ENCODE measurements at places on chromosomes 4 and X.
A peak's percentile ranks its signal among the peaks of the same experiment; 100 is the strongest.

DNA sequence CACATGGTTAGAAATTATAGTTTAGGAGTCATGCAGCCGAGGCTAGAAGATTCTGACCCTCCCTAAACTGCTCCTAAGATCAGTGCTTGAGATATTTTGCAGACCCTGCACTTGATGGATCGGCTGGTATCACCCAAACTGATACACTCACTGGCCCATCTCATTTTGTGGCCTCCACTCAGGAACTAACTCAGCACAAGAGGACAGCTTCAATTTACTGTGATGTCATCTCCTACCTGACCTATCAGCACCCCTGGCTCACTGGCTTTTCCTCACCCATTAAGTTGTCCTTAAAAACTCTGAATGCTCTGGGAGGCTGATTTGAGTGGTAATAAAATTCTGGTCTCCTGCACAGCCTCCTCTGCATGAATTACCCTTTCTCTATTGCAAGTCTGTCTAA, 450.9 kb downstream of the PCDH10 start:
- DNase-seq: no peak

GRCh38 chr4:8853249-8853648, 18.4 kb downstream of the HMX1 start:
- DNase-seq: no peak

DNA sequence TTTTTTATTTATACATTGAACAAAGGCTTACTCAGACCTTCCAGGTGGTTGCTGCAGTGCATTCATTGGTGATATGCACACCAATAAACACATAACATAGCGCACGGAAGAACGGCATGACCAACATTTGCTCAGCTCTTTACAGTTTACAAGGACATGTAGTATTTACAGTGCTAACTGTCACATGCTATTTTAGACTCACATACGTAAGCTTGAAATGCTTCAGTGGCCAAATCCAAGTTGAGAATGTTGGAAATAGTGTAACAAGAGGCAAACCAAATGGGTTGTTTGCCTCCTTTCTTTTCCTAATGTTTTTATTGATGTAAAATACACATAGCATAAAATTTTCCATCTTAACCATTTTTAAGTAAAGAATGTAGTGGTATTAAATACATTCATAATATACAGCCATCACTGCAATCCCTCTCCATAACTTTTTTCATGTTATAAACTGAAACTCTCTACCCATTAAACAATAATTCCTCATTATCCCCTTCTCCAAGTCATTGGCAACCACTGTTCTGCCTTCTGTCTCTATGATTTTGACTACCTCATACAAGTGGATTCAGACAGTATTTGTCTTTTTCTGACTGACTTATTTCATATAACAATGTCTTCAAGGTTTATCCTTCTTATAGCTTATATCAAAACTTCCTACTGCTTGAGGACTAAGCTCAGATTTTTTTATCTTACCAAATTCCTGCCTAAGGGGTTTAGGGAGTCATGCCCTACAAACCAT, 1722.9 kb upstream of the AGA start:
- DNase-seq: no peak

DNA sequence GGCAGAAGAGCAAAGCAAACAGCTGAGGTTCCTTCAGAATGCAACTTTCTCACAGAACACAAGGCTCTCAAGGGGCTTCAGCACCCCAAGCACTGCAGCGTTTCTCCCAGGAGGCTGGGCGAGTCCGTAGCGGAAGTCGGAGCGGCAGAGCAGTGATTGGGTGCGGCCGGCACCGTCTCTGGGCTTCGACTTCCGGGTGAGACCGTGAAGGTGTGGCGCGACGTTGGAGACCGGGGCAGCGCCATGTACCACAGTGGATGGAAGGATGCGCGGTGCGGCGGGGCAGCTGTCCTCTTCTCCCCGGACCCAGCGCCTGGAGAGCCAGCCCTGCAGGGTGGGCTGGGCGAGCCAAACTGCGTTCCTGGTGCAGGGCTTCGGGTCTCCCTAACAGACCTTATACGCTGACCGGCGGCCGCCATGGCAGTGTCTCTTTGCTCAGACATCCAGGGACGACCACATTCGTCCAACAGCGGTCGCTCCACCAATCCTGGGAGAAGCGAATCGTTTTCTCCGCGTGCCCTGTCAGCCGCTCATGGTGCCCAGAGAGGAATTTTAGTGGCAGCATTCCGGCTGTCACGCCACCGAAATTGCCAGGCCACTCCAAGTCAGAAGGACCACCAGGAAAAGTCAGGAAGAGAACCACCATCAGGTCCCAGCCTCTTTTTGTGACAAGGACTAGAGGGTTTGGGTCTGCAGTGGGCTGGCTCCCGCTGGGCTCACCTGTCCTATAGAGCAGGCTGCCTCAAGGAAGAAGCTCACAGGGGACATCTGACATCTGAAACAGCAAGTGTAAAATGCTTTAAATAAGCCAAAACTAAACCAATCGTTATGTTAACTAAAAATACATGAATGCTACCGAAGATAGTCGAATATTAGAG, 20.5 kb downstream of the TRIM61 start:
- peak; percentile 25 for DNase-seq

DNA sequence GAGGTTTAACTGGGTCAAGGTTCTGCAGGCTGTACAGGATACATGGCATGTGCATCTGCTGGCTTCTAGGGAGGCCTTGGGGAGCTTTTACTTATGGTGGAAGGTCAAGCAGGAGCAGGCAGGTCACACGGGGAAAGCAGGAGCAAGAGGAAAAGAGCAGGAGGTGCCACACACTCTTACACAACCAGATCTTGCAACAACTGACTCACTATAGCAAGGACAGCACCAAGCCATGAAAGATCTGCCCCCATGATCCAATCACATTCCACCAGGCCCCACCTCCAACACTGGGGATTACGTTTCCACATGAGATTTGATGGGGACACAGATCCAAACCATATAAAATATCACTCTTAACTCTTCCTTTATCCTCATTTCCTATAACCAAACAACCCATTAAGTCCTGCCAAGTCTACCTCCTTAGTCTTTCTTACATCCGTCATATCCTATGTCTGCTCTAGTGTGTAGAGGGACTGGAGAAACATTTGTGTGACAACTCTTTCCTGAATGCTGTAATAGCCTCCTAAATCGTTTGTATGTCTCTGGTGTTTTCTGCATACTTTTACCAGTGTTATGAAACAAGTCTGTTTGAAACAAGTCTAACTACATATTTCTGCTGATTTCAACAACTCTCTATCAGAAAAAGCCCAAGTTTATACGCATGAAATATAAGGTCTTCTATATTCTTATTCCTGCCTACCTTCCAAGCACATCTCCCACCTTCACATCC, 8.3 kb upstream of the RAP2C start:
- no peak for DNase-seq

DNA sequence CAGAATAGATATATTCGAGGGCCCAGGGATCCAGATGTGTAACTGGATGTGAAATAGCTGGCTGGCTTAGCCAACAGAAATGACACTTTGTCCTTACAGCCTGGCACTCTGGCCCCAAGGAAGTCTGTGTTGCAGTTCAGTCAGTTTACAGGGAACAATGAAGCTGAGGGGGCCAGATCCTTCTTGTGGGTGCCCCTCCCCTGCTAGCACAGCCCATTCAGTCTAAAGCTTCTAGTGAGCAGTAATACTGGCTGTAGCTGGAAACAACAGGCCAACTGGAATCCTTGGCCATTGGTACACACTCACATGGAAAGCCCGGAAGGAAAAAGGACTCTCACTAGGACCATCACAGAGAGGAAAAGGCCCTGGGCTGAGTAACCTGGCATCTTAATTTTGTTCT, 22.7 kb upstream of the CD40LG start:
- DNase-seq: no peak

GRCh38 chr4:60655356-60655755, 544.8 kb upstream of the ADGRL3 start:
- no peak for DNase-seq

DNA sequence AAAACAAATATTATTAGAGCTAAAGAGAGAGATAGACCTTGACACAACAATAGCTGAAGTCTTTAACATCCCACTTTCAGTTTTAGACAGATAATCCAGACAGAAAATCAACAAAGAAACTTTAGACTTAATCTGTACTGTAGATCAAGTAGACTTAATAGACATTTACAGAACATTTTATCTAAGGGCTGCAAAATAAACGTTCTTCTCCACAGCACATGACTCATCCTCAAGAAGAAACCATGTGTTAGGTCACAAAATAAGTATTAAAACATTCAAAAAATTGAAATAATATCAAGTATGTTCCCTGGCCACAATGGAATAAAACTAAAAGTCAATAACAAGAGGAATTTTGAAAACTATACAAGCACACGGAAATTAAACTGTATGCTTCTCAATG, 1510.3 kb upstream of the PCDH10 start:
- no peak for DNase-seq

DNA sequence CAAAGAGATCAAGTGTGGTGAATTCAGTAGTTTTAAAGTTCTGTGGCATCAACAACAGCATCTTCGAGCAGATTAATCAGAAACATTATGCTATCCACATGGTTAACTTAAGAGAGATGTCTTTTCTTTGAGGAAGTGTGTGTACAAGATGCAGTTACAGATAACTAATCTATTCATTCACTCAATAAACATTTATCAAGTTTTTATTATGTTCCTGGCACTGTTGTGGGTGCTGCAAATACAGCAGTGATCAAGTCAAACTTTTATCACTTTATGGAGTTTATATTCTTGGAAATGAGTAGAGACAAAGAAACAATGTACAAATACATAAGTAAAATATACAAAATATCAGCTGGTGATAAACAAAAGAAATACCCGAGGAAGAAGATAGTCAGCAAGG, 66.4 kb downstream of the ATOH1 start:
- no peak for DNase-seq

GRCh38 chr4:27429364-27429871, 568.8 kb downstream of the STIM2 start:
- DNase-seq: no peak

DNA sequence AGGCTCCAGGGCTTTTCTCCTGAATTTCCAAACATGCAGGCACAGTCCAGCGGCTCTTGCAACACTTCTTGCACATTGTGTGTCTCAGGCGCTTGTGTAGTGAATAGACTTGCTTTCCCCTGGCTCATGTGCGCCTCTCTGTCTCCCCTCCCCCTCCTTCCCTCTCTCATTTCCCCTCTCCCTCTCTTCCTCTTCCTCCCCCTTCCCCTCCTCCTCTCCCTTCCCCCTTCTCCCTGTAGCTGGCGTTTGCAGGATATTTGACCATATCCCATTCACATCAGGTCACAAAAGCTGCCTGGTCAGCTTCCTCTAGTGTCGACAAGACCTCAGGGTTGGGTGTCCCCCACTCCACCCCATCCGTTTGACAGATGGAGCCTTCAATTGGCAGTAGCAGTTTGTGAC, 2.4 kb downstream of the CHST7 start:
- DNase-seq: no peak

- no peak for DNase-seq
Measured at GRCh38 chr4:149344436-149344835, 471.2 kb downstream of the IQCM start.

DNA sequence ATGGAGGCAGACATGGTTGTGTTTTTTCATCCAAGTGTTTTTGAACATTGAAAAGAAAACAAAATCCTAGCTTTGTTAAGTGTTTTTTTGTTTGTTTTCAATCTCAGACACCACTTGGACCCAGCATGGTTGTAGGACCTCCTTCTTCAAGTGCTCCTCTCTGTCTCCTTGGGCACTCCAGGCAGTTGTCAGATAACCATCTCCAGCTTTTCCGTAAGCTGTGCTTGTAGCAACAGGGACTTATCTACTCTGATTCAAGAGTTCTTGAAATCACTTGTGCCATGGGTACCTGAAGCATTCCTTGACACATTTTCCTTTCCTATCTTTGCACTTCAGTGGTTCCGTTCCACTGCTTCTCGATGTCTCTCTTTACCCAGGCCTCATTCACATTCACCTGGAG, 334.9 kb upstream of the DDX53 start:
- no peak for DNase-seq

GRCh38 chr4:90498175-90498574, 371.0 kb downstream of the CCSER1 start:
- DNase-seq: no peak

- no peak for DNase-seq
Measured at GRCh38 chrX:124555036-124555595, 208.8 kb downstream of the SH2D1A start.

DNA sequence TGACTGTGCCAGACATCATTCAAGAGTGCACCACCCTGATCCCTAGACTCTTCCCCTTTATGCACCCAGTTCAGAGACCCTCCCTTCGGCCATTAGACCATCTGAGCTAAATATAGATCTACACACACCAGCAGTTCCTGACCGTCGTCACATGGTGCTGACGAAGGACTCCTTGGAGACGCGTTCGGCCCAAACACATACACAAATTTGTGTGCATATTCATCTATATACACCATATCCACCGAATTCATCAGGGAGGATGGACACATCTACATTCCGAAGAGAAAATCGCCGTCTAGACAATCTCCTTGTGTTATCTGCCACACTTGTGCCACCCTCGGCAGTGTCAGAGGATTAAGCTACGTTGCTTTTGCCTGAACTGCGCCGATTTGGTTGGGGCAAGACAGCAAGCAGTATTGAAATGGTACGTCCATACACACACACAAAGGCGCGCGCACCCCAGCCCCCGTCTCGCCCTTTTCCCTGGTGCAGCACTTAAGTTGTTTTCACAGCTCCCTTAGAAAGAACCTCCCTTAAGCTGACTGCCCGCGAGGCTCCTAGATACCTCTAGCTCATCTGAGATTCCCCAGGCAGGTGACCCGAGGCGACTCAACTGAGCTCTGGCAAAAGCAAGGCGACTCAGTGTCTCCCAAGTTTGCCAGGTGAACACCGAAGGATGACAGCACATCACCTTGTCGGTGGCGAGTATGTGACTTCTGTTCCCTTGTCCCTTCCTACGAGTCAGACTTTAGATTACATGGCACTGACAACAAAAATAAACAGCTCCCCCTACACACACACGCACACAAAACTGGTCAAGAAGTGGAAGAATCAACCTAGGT, 1.0 kb downstream of the RASGEF1B start:
- DNase-seq: no peak

DNA sequence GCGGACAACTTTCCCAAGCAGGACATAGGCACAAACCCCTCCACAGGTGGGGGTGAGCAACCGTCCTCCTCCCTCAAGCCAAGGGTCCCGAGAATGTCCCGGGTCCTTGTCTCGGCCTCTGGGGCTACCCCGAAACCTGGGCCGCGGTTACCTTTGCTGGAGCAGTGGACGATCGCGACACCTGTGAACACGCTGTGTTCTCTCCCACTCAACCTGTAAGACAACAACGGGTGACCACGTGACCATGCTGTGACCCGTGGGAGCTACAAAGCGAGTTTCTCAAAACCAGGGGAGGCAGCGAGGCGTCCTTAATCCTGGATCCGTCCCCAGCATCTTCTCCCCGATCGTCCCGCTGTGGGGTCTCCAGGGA, 17.9 kb downstream of the ASMTL start:
- DNase-seq: no peak

DNA sequence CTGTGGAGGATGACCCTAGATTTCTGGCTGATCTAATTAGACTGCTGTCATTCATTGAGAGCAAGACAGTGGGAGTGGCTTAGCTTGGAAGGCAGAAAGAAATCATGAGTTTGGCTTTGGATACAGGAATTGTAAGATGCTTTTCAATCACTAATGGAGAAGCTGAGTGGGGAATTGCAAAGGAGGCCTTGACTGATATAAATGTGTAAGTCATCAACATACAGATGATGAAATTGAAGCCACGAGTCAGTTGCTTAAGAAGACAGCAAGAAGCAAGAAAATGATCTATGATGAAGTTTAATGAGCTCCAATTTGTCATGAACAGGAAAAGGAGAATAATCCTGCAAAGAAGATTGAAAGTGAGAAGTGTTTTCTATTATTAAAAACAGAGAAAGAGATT, 136.7 kb upstream of the C1QTNF7 start:
- DNase-seq: no peak

GRCh38 chr4:73139245-73139644, 69.7 kb upstream of the COX18 start:
- DNase-seq: no peak

- no peak for DNase-seq
Measured at GRCh38 chrX:16687514-16687913, 25.0 kb downstream of the CTPS2 start.

All from NCI-H524 treated with DMSO at 0.1 percent for 48 hours (cell line).